Hypothalamus (tissue), 51 donors: ENCODE measurements at places on chromosomes 16 and 17.

GRCh38 chr17:21242780-21243515, 10.3 kb downstream of the NATD1 start:
- no peak for DNase-seq

GRCh38 chr16:17241264-17241835, 229.4 kb downstream of the XYLT1 start:
- no peak for DNase-seq

DNA sequence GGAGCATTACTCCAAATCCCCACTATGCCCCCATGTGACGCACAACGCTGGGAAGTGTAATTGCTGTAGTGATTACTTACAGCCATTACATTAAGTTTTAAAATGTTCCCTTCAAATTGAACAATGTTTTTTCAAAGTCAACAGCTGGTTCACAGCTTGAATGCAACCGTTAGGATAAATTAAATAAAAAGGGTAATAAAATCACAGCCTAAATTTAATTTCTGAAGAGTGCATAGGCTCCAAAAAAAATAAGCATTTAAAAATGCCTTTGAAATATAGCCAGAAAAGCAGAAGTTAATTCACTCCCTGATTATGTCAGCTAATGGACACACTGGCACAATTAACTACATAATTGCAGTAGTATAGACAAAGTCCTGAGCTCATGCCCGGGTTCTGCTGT, 50.5 kb upstream of the KDM8 start:
- no peak for DNase-seq

DNA sequence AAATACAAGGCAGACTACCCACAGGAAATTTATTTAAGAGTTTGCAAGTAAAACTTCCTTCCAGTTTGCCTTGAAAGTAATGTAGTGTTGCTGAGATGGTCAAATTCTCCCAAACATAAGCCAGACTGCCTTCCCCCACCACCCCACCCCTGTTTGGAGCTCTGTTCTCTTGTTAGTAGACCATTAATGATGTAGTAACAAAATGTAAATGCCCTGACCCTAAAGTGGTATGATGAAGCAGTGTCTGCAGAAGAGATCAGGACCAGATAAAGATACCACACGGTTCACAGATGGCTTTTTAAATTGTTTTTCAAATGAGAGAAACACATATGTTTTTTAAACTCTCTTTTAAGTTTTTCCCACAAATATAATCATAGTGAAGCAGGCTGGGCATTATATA, 136.4 kb upstream of the TMEM97 start:
- DNase-seq = no peak

- no peak for DNase-seq
Measured at GRCh38 chr16:89015271-89015859, 38.4 kb upstream of the CBFA2T3 start.

GRCh38 chr17:17492085-17492484, 4.1 kb downstream of the RASD1 start:
- no peak for DNase-seq

GRCh38 chr16:48999508-48999907, 282.1 kb downstream of the CBLN1 start:
- DNase-seq = no peak

GRCh38 chr17:48261297-48261880, 153.8 kb downstream of the SNX11 start:
- DNase-seq = no peak

DNA sequence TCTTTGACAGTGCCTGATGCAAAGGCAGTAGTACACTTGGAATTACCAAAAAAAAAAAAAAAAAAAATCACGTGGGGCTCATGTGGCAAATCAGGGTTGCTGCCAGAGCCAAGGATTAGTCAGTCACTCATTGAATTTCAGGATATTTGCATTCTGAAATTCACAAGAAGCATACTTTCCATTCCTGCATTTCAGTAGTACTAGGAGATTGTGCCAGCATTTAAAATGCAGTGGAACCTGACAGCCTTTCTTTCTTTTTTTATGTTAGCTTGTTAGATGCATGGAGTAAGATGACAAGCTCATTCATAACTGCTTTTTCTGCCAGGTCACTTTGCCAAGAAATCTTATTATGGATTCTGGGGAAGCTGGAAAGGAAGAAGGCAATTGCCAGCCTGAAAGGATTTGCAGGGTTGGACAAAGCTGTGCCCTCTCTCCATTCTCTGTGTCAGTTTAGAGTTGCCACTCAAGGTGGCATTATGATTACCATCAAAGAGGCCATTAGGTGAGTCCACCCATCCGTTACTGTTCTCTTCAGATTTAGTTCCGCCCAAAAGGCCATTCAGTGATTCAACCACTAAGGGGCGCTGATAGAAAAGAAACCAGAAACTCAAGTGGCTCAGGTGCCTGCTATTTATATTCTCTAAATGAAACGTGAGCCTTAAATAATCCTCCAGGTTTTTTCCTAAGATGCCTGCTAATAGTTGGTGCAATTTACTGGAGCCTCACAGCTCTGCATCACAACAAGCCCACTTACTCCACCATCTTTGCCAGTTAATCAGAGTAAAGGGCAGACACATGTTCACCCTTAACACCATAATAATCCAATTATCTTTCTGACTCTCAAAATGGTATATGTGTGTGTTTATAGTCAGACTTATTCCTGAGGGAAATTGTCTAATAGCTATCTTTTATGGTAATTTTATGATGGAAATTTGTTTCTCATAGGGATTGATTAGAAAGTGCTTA, 59.0 kb downstream of the TANGO6 start:
- DNase-seq = no peak

DNA sequence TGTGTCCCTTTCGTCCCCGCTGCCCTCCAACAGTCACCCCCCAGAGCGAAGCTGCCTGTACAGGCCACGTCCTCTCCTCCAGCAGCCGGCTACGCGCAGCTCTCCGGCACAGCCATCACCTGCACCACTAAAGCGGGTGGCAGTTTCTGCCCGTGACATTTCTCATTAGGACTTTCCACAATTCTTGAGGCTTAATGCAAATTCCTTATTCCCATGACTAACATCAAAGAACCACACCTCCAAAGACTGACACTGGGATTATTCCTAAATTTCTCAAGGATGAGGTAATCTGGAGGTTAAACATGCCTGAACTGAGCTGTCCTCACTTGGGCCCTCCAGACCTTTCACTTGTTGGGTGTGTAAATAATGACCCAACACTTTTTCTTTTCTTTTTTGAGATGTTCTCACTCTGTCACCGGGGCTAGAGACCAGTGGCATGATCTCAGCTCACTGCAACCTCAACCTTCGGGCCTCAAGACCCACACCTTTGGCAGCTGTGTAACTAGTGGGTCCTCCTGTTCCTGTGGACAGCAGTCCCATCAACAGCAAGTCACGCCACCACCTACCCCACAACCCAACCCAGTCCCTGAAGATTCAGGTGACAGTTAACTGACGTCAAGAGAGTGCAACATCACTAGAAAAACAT, 11.7 kb downstream of the ANKRD11 start:
- DNase-seq = no peak

GRCh38 chr16:14564323-14564722, 65.7 kb downstream of the PARN start:
- no peak for DNase-seq

DNA sequence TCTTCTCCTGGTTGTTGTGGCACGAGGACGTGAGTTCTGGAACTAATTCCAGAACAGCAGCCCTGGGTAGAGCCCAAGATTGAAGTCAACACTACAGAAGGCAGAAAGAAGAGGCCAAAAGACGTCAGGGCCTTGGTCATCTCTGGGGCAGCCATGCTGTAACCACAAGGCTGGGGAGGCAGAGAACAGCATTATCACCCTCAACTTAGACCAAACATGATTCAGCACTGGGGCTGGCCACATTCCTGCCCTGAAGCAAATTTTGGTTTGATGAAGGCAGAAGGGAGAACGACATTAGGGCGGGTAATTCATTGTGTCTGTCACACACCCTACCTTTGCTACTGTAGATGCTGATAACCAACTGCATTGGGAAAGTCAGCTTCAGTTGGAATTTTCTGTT, 9.7 kb upstream of the ALOX15B start:
- DNase-seq = no peak

DNA sequence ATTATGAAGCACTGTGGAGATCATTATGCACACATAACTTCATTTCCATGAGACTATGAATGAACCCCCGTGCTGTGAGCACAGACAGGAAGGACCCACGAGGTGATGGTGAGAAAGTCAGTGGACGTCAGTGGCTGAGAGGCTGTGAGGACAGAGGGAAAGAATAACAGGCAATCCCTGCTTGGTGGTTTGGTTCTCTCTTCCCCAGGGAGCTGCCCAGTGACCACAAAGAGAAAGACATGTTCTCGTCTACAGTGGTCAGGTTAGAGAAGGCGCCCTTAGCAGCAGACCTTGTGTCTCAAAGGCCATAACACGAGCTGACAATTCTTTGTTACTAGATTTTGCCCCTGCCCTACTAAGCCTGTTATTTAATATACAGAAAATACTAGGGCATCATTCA, 609.2 kb downstream of the TOX3 start:
- DNase-seq = no peak

GRCh38 chr16:69781118-69781517, 19.0 kb downstream of the WWP2 start:
- no peak for DNase-seq

DNA sequence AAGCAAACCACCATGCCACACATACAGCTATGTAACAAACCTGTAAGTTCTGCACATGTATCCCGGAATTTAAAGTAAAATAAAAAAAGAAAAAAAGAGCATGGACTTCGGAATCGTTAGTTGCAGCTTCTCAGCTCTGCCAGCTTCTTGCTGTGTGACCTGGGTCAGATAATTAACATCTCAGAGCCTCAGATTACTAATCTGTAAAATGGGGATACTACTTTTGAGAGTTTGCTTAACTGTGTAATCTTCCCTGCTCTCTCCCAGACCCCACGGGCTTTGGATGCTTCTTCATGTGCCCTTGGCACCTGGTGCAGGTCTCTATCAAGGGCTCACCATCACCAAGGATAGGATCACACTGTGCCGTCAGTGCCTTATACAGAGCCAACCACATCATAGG, 16.6 kb downstream of the HSD17B2 start:
- no peak for DNase-seq

- no peak for DNase-seq
Measured at GRCh38 chr16:4323845-4324488, 8.1 kb downstream of the GLIS2 start.

DNA sequence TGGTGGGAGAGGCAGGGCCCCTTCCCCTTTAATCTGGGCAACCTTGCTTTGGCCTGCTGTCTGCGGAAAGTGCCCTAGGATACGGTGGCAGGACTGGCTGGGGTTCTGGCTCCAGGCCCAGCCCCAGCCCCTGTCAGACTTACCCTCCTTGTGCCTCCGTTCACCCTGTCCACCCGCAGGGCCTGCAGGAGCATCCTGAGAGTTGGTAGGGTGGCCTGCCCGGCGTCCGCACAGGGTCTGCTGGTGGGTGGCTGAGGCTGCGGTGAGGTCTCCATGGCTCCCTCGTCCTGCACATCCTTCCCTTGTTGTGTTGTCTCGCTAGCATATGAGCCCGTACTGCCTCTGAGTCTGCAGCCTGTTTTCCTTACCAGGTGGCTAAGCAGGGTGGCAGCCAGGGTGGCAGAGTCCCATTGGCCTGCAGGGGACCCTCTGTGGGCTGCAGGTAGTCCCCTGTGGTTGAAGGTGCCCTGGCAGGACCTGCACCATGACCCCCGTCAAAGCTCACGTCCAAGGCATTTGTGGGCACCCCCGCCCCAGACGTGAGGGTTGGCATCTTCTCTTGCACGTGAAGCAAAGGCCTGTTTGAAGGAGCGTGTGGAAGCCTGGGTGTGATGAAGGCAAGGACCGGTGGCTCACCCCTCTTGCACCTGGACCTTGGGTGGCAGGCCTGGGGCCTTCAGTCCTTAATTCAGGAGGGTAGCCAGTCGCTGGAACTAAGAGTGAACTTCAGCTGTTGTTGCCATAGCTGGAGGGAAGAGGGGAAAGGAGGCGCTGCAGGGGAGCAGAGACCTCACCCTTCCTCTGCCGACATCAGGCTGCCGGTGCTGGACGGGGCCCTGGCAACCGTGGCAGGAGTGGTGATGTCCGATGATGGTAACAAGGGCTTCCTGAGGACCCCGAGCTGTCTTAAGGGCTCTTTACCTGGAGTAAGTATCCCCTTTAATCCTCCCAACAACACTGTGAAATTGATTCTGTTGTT, 293.7 kb downstream of the SEC14L1 start:
- DNase-seq = no peak

GRCh38 chr16:66258916-66259845, 107.3 kb upstream of the CDH5 start:
- no peak for DNase-seq

- no peak for DNase-seq
Measured at GRCh38 chr17:6505425-6506142, 50.8 kb downstream of the PITPNM3 start.

GRCh38 chr16:19882186-19882585, 2.5 kb downstream of the GPRC5B start:
- peak; percentile 45 for DNase-seq

DNA sequence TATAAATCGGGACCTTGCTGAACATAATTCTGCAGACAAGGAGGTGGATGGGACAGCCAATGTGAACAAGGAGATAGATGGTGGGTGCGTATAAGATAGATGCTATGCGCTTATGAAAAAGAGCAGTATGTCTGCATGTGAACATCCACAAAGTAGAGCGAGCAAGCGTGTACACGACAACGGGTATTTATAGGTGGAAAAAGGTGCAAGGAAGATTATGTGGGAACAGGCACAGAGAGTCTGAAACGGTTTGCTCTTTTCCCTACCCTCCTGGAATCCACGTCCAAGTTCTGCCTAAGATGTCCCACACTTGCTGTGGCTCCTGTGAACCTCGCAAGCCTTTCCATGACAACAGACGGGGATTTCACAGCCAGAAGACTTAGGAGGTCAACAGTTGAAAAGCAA, 43.0 kb downstream of the SNX11 start:
- no peak for DNase-seq

- DNase-seq = no peak
Measured at GRCh38 chr17:50690887-50691549, 16.7 kb downstream of the ANKRD40 start.

DNA sequence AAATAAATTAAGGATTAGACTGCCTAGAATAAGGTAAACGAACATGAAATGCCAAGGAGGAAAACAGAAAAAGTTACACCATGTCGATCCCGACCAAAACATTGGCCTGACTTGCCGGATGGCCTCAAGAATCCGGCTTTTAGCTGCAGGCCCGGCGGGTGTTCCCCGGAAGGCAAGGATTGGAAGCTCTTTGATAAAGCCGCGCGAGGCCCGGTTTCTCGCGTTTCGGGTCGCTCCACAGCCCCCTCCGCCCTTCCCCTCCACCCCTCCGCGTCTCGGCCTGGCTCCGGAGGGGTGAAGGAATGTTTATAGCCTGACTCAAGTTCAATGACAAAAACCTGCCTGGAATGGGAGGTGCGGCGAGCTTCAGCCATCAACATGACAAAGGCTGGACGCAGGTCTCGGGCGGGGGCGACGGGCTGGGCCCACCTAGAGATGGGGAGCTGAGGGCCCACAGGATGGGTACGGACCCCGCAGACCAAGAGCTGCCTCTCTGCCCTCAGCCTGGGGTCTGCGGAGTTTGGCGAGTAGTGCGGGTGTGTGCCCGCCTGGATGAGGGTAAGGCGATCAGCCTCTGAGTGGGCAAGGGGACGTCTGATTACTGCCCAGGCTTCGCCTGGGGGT, 2.6 kb downstream of the PRAC1 start:
- no peak for DNase-seq

GRCh38 chr17:5869041-5869745, 201.0 kb upstream of the WSCD1 start:
- no peak for DNase-seq

GRCh38 chr17:64244165-64244564, 18.9 kb downstream of the TEX2 start:
- no peak for DNase-seq
